T-helper 1 cell (primary cell): ENCODE measurements at places on chromosomes 3 and 15.

- no peak for DNase-seq
Measured at GRCh38 chr3:139227165-139227564, 116.7 kb upstream of the MRPS22 start.

- DNase-seq = no peak
Measured at GRCh38 chr15:98155356-98155755, 194.9 kb downstream of the ARRDC4 start.

DNA sequence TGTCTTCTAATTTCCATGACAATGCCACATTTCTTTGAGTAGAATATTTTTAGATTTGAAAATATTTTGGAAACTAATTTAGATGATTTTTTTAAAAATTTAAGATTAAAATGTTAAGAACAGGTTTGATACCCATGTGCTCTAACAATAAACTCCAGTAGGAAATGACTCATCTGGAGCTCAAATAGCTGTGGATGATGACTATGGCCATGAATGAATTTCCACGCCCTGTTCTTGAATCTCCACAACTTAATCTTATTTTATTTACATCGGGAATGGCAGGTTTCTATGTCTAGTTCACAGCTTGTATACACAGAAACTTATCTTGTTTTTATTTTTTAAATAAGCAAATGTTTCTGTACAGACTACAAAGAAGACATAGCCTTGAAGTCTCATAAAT is 726.8 kb downstream of the NAALADL2 start:
- DNase-seq = no peak

- no peak for DNase-seq
Measured at GRCh38 chr3:188128905-188129304, 25.1 kb upstream of the LPP start.

DNA sequence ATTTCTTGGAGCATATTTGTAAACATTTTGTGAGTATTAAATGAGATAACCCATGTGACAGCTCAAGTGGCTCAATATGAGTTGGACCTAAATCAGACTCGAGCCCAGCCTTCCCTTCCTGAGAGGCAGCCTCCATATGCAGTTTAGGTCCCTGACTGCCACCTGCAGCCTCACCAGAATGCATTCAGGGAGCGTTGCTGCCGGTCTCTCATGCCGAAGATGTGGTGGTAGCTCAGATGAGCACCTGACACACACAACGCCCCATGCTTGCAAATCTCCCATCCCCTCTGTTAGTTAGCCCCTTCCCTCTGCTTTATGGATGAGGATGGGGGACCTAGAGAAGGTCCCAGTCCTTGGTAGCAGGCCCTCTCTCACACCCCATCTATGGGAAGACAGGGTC is 9.2 kb downstream of the ST6GAL1 start:
- no peak for DNase-seq
